ENCODE measurements at places on chromosomes 2 and 18.

GRCh38 chr18:55552526-55553189 lies 35.3 kb downstream of the TCF4 start:
- no peak for DNase-seq

DNA sequence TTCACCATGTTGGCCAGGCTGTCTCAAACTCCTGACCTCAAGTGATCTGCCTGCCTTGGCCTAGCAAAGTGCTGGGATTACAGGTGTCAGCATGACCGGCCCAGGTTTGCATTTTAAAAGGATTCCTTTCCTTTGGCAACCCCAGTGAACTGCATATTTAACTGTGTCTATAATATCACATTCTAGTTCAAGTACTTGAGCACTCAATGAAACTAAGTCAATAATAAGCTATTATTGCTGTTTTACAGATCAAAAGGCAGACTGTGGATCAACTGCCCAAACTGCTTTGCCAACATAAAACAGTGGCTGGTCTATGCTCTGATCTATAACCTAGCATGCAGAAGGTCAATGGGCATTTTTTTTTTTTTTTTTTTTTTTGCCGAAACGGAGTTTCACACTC lies 144.5 kb downstream of the USP34 start:
- DNase-seq: no peak

DNA sequence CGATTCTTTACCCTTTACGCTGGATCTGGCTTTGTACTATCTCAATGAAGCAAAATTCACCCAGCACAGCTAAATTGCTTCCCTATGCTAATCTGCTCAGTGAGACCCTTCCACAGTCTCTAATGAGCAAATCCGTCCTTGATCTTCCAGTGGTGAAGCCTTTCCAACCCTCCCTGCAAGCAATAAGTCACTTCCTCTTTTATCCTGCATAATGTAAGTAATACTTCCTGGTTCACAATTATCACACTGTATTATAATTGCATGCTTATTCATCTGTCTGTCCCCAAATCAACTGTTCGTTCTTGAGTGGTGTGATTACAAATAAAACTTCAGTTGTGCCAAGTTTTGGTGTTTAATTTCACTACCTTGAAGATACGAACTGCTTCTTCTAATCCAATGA lies 404.0 kb downstream of the ADCYAP1 start:
- DNase-seq: no peak

DNA sequence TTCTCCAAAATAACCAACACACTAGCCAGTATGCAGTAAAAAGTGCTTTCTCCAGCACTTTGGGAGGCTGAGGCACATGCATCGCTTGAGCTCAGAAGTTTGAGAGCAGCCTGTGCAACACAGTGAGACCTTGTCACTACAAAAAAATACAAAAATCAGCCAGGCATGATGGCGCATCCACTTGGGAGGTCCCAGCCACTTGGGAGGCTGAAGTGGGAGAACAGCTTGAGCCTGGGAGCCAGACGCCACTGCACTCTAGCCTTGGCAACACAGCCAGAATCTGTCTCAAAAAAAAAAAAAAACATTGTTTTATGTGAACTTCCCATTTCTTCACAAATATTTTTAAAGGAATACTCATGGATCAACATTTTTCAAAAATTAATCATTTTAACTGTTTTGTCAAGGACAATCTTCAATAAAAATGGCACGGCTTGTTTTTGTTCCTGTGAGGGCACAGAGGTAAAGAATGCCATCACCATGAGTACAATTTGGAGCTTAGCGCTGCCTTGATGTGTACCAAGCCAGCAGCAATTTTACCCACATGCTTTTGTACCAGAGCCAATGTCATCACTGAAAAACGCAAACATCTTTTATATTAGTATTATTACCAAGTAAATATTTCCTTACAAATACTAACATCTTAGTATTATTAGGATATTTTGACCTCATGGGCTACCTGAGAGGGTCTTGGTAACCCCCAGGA lies 26.7 kb downstream of the RAB1A start:
- no peak for DNase-seq

GRCh38 chr18:12391487-12392165 lies 14.6 kb upstream of the AFG3L2 start:
- peak; percentile 68 for DNase-seq

All from HuH-7.5 (cell line).